A375 (cell line): ENCODE measurements at places on chromosomes 3 and 15. TPM values are rescaled to one million over a fixed set of nuclear protein-coding genes. Genes with fewer than 3 reads are reported as not detected.

The ZNF639 gene
- total RNA-seq, result 34.3 and 36.5 TPM in 2 replicates

The ZNF620 gene
- total RNA-seq, result 1.2 and 1.8 TPM in 2 replicates

The MITF gene
- 22.0 and 25.9 TPM in 2 replicates for total RNA-seq

The MPI gene
- 89.8 and 103 TPM in 2 replicates for total RNA-seq

The LSM3 gene
- 13.1 and 14.7 TPM in 2 replicates for total RNA-seq

The CLDN11 gene
- total RNA-seq, result 0.19 TPM in 1 of 2 replicates, not detected in the other

The COL6A5 gene
- total RNA-seq, result not detected in 2 replicates

The CHST13 gene
- total RNA-seq, result 0.05 and 0.83 TPM in 2 replicates

The AHSG gene
- total RNA-seq, result not detected in 2 replicates

The PRSS50 gene
- not detected in 2 replicates for total RNA-seq

The AQP9 gene
- not detected in 2 replicates for total RNA-seq

The ARL13B gene
- total RNA-seq, result 19.5 and 22.5 TPM in 2 replicates
